ENCODE measurements at places on chromosomes 7 and 10.

DNA sequence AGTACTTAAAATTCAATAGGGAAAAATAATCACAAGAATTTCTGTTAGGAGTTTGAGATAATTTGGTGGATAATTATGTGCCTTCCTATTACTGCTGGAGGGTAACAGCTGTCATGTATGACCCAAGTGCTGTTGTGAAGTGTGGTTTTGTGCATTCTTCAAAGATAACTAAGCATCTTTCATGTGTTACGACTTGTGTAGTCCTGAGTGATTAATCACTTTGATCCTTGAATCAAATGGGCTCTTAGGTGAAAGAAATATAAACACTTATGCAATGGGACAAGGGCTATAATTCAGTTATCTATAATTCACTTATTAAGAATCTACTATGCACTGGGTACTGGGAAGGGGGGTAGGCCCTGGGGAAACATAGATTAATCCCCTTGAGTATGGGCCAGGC is 89.0 kb downstream of the CH25H start:
- no peak for DNase-seq

DNA sequence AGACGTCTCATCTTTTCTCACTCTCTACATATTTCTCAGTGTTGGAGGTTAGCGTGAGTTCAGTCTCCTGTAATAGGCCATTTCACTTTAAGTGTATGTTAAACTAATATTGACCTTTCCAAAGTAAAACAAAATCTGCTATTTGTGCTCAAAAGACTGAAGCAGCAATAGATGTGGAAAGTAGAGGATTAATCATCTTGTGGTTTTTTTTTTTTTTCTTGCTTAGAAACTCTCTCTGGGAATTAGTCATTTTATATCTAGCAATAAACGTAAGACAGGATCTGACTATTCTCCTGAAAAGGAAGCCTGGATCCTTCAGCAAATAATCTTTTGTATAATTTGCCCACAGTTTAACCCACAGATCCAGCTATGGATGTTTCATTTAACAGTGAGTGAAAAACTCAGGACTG is 81.7 kb downstream of the NRP1 start:
- no peak for DNase-seq

- no peak for DNase-seq
These were observed 83.7 kb upstream of the AFAP1L2 start for GRCh38 chr10:114487815-114488536.

DNA sequence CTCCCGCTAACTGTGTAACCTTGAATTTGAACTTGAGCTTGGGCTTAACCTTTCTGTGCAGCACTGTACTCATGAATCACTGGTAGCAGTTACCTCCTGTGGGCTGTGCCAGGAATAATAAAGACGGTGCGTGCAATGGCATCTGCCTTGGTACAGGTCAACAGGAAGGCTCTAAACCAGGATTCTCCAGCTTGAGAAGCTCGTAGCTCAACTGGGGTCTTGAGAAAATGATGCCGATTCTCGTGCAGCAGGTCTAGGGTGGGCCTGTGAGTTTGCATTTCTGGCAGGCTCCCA is 112.5 kb upstream of the ANLN start:
- DNase-seq: no peak

- no peak for DNase-seq
These were observed 55.5 kb downstream of the DLD start for GRCh38 chr7:107946451-107946850.

GRCh38 chr10:85851325-85851724 is 515.3 kb downstream of the GRID1 start:
- no peak for DNase-seq

DNA sequence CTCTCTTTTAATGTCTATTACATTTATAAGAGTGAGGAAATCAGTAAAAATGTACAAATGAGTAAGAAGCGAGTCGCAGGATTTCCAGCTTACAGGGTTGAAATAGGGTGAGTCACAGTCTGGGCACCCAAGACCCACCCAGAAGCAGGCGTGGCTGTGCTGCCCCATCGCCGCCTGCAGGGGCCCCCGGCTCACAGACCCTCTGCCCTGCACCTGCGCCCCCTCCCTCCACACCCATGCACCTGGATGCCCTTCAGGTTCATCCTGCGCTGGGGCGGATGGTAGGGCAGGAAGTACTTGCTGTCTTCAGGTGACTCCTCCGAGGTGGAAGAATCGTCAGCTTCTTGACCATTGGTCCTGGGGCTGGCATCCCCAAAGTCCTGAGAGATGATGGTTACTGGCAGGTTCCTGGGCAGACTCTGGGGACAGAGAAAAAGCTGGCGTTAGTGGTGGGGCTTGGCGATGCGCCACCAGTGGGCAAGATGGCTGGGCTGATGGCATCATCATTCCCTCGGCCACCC is 90.2 kb upstream of the GNA12 start:
- DNase-seq: no peak

- DNase-seq: no peak
These were observed 998.3 kb upstream of the MBL2 start for GRCh38 chr10:53770903-53771302.

DNA sequence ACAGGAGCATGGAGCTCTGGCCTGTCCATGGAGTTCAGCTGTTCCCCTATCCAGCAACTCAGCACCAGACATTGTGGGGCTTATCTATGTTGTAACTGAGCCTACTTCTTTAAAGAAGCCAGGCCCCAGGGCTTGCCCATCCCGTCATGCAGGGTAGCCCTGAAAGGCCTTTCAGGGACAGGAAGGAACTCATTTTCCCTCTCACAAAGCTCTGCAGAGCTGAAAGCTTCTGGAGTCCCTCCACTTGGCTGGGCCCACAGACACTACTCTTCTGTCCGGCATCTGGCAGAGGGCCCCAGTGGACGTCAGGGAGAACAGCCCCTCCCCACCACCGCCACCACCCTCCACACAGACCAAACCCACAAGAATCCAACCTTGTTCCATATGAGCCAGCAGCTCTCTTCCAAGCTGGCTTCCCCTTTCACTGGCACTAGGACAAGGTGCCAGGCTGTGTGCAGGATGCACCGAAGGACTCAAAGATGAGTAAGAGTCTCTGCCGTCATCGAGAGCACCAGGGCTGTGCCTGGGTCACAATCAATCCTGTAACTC is 33.1 kb downstream of the DENND2A start:
- no peak for DNase-seq

GRCh38 chr10:70494536-70494935 is 16.0 kb downstream of the PALD1 start:
- DNase-seq: no peak

GRCh38 chr7:47586925-47587324 is 5.0 kb upstream of the TNS3 start:
- DNase-seq: no peak

DNA sequence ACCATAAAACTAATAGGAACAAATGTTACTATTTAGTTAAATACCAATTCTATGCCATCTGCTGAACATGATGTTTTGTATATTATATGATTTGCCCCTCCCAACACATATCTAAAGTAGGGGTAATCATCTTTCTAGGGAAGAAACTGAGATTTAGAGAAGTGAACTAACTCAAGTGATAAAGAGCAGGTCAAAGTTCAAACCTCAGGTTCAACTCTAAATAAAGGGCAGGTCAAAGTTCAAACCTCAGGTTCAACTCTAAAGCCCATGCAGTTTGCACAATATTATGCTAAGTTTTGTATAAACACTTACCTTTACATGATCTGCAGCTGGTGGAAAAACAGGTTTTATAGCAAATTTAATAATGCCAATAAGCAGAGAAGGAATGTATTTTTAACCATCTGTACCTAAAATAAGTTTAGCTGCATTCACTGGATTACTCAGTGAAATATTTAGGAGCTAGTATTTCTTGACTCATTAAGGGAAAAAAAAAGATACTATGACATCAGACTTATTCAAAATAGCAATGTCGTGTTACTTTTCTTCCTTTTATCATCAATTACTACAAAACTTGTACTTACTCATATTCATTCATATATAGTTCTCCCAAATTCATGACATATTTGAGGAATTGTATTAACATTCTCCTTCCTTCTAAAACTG is 1194.3 kb upstream of the CELF2 start:
- DNase-seq: no peak

GRCh38 chr10:33822774-33823173 is 488.3 kb upstream of the NRP1 start:
- no peak for DNase-seq

GRCh38 chr7:31699050-31699449 is 12.0 kb downstream of the PPP1R17 start:
- DNase-seq: no peak

DNA sequence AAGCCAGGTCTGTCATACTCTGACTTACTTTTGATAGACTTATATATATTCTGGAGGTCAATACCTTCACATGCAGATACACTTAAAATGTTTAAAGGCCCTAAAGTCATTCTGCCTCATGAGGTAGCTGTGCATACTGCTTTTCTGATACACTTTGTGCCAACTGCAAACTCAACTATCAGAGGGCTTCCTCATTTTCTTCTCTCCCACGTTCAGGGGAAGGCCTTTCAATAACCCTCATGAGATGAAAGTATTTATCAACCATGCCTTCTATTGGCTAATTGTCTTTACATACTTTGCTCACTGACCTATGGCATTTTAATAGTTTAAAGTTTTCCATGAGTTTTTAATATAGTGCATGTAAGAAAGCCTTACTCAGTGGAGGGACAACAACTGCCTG is 112.7 kb upstream of the AMPH start:
- no peak for DNase-seq

GRCh38 chr10:130138479-130138866 is 2.3 kb downstream of the GLRX3 start:
- DNase-seq: no peak

Data from B cell (primary cell).